Adrenal gland (tissue), 19 donors: ENCODE measurements at places on chromosomes 7 and 10. TPM values are rescaled to one million over a fixed set of nuclear protein-coding genes. Genes with fewer than 3 reads are reported as not detected.
A peak's percentile ranks its signal among the peaks of the same experiment; 100 is the strongest.

GRCh38 chr7:83921941-83922607, 272.5 kb downstream of the SEMA3A start:
- H3K27ac ChIP-seq: no peak overlapping the region
- no peak for DNase-seq
- no peaks in the 10 kb centered on the region for H3K36me3 ChIP-seq

The PDCD11 gene
- polyA plus RNA-seq: 21.4 TPM

GRCh38 chr7:108415084-108415483, 41.2 kb downstream of the NRCAM start:
- DNase-seq: no peak
- no peak overlapping the region for H3K4me3 ChIP-seq
- H3K36me3 ChIP-seq: no peaks in the 10 kb centered on the region
- H3K4me1 ChIP-seq: peaks cover 31% of the 10 kb centered on the region
- peak overlapping the region; percentile 76 for H3K27ac ChIP-seq
- no peaks in the 10 kb centered on the region for H3K27me3 ChIP-seq

GRCh38 chr10:43944381-43945093, 295.9 kb upstream of the ZNF32 start:
- DNase-seq: peak; percentile 2
- no peak overlapping the region for H3K27ac ChIP-seq
- H3K36me3 ChIP-seq: no peaks in the 10 kb centered on the region
- H3K4me3 ChIP-seq: no peak overlapping the region
- no peaks in the 10 kb centered on the region for H3K27me3 ChIP-seq
- H3K4me1 ChIP-seq: no peaks in the 10 kb centered on the region

GRCh38 chr7:55132550-55132889, 113.7 kb downstream of the EGFR start:
- H3K4me3 ChIP-seq: no peak overlapping the region
- H3K27ac ChIP-seq: peak overlapping the region; percentile 83
- H3K36me3 ChIP-seq: no peaks in the 10 kb centered on the region
- no peaks in the 10 kb centered on the region for H3K27me3 ChIP-seq
- H3K4me1 ChIP-seq: peaks cover 26% of the 10 kb centered on the region

The CROT gene
- polyA plus RNA-seq: 19.5 TPM

- peak overlapping the region; percentile 7 for H3K4me3 ChIP-seq
- H3K27ac ChIP-seq: peak overlapping the region; percentile 83
- H3K36me3 ChIP-seq: no peaks in the 10 kb centered on the region
- no peaks in the 10 kb centered on the region for H3K27me3 ChIP-seq
- H3K4me1 ChIP-seq: peaks cover 45% of the 10 kb centered on the region
Measured at GRCh38 chr7:92809397-92809759, 27.0 kb downstream of the CDK6 start.

GRCh38 chr10:74898201-74898976, 72.0 kb downstream of the KAT6B start:
- no peak for DNase-seq
- no peak overlapping the region for H3K4me3 ChIP-seq
- H3K27ac ChIP-seq: no peak overlapping the region
- peaks cover 31% of the 10 kb centered on the region for H3K4me1 ChIP-seq
